Stomach (tissue), 19 donors: ENCODE measurements at places on chromosomes 13 and 19. TPM values are rescaled to one million over a fixed set of nuclear protein-coding genes. Genes with fewer than 3 reads are reported as not detected.

The C19orf81 gene
- total RNA-seq, result not detected

The ZNF682 gene
- total RNA-seq, result 1.2 TPM

The CERS1 gene
- total RNA-seq, result not detected

The RFX2 gene
- 26.1 TPM for total RNA-seq

The CFD gene
- total RNA-seq, result 36.6 TPM

The SERP2 gene
- 5.5 TPM for total RNA-seq

The NKPD1 gene
- total RNA-seq, result not detected

The OR7A5 gene
- total RNA-seq, result not detected

The CBY2 gene
- total RNA-seq, result not detected

The DCT gene
- not detected for total RNA-seq

The IGFL1 gene
- total RNA-seq, result not detected

The KCTD4 gene
- total RNA-seq, result not detected

DNA sequence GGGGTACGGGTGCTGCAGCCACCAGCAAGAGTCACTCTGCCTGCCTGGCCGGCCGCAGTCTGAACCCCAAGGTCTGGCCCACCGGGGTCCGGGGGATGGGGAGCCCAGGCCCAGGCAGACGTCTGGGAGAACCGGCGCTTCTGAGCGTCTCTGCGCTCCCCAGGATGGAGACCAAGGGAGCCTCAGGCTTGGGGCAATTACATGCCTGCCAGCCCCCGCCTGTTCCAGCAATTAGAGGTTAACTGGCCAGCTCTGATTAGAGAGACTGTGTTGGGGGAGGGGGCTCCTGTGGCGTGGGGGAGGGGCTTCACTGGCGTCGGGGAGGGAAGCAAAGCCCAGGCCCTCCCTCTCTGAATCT is 11.9 kb downstream of the MEIS3 start:
- H3K27ac ChIP-seq, result no peak overlapping the region
- H3K36me3 ChIP-seq, result no peaks in the 10 kb centered on the region
- H3K4me1 ChIP-seq, result no peaks in the 10 kb centered on the region
- no peak overlapping the region for H3K4me3 ChIP-seq
- DNase-seq, result no peak

DNA sequence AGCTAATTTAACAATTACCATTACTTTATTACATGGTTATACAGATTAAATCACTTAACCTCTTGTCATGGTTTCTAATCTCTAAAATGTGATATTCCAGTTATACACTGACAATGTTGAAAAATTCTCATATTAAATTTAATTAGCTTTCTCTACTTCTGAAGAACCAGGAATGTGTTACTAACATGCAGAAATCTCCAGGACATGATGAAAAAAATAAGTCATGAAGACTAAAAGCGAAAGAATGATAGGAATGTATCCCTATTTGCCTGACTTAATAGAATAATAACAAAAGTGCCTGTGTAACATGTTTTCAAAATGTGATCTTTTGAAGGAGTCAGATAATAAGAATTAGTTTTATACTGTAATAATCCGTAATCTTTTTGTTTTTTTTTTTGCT is 2823.7 kb upstream of the PCDH20 start:
- H3K36me3 ChIP-seq, result no peaks in the 10 kb centered on the region
- DNase-seq, result no peak
- no peak overlapping the region for H3K4me3 ChIP-seq
- H3K27ac ChIP-seq, result no peak overlapping the region

- peak overlapping the region; percentile 97 for H3K27ac ChIP-seq
- H3K4me3 ChIP-seq, result peak overlapping the region; percentile 90
- peaks cover 41% of the 10 kb centered on the region for H3K4me1 ChIP-seq
- DNase-seq, result peak; percentile 89
Observed at GRCh38 chr13:106566641-106567473, 1.1 kb downstream of the ARGLU1 start.

- H3K4me3 ChIP-seq, result no peak overlapping the region
- peaks cover 8% of the 10 kb centered on the region for H3K4me1 ChIP-seq
- peaks cover 5% of the 10 kb centered on the region for H3K27me3 ChIP-seq
- peaks cover 7% of the 10 kb centered on the region for H3K36me3 ChIP-seq
- peak; percentile 0 for DNase-seq
- H3K27ac ChIP-seq, result no peak overlapping the region
Observed at GRCh38 chr19:52451241-52451640, 2.1 kb upstream of the ZNF578 start.

DNA sequence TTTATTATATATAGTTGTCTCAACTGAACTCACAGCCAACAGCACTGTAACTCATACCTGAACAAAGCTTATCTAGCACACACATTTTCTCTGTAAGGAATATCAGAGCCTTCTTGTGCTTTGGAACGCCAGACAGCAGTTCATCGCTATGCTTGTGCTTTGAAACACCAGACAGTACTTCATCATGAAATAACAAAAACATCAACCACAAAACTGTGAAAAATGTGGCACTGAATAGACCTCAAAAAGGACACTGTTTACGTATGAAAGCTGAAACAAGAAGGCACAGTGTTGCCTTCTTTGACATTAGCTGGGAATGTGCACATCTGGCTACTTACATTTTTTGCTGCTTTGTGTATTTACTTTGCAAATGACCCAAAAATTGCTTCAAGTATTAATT is 160.2 kb downstream of the PDS5B start:
- DNase-seq, result no peak
- H3K36me3 ChIP-seq, result peaks cover 16% of the 10 kb centered on the region
- H3K4me1 ChIP-seq, result no peaks in the 10 kb centered on the region
- no peak overlapping the region for H3K4me3 ChIP-seq

- no peaks in the 10 kb centered on the region for H3K27me3 ChIP-seq
- H3K27ac ChIP-seq, result no peak overlapping the region
- no peaks in the 10 kb centered on the region for H3K4me1 ChIP-seq
- no peak overlapping the region for H3K4me3 ChIP-seq
- DNase-seq, result no peak
Observed at GRCh38 chr19:6717441-6717971, 2.9 kb downstream of the C3 start.

DNA sequence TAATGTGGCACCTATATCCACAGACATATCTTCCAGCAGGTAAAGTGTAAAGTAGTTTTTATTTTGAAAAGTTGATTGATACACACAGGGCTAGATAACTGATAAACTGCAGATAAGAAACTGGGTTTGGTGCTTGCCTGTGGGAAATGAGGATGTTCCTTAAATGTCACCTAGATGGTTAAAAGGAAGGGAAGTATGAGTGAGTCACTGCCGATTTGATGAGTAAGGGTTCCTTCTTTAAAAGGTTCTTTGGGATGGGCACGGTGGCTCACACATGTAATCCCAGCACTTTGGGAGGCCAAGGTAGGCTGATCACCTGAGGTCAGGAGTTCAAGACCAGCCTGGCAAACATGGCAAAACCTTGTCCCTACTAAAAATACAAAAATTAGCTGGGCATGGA is 73.8 kb upstream of the FRY start:
- H3K27ac ChIP-seq, result peak overlapping the region; percentile 64
- no peaks in the 10 kb centered on the region for H3K27me3 ChIP-seq
- no peak overlapping the region for H3K4me3 ChIP-seq
- no peak for DNase-seq

DNA sequence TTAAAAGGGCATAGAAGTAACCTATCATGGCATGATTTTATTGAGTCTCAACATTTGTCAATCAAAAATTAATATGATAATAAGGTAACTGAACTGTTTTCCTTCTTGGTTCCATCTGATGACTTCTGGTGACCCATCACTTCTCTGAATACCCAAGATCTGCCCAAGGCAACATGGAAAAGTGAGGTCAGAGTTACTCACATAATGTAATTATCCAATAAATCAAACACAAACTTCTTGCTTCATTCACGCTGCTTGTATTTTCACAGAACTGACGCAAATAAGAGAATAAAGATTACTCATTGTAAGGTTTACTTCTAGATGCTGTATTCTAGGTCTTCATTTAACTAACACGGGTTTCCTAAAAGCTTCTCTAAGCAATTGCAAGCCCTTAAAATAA is 361.6 kb downstream of the RBM26 start:
- H3K4me1 ChIP-seq, result no peaks in the 10 kb centered on the region
- no peak overlapping the region for H3K4me3 ChIP-seq
- DNase-seq, result no peak
- no peaks in the 10 kb centered on the region for H3K36me3 ChIP-seq
- H3K27ac ChIP-seq, result no peak overlapping the region
- H3K27me3 ChIP-seq, result no peaks in the 10 kb centered on the region

- H3K27me3 ChIP-seq, result no peaks in the 10 kb centered on the region
- no peaks in the 10 kb centered on the region for H3K4me1 ChIP-seq
- no peaks in the 10 kb centered on the region for H3K36me3 ChIP-seq
- no peak for DNase-seq
Observed at GRCh38 chr19:39335168-39335548, 685 bp downstream of the GMFG start.

DNA sequence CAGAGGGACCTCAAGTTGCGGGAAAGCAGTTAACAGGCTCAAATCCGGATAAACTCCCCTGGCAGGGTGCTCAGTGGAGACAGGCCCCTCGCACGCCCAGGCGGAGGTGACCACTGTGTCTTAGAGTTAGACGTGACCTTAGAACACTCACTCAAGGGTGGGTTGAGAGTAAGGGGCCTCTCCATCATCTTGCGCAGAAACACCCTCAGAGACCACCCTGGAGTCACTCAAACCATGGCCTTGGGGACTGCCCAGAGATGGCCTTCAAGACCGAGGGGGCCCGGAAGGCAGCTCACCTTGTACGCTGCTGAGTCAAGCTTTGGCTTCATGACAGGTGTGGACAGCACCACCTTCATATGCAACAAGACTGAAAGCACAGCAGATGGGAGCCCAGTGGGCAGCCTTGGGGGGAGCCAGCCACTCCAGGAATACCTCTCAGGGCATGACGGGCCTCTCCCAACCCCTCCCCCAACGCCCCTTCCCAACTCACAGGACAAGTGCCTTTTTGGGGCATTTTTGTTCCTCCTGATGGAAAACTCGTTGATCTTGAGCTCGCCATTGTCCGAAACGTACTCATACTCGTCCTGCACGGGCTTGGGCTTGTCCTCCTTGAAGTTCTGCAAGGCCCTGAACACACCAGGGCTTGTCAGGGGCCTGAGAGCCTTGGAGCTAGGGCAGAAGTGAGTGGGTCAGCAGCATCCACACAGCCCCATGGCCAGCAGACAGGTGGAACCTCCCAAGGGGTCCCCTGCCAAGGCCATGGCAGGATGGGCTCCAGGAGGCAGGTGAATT is 229.2 kb downstream of the TUBA3C start:
- H3K4me3 ChIP-seq, result no peak overlapping the region
- no peak overlapping the region for H3K27ac ChIP-seq
- H3K4me1 ChIP-seq, result no peaks in the 10 kb centered on the region
- no peaks in the 10 kb centered on the region for H3K36me3 ChIP-seq

- no peaks in the 10 kb centered on the region for H3K27me3 ChIP-seq
- no peak for DNase-seq
- no peak overlapping the region for H3K27ac ChIP-seq
- no peak overlapping the region for H3K4me3 ChIP-seq
- H3K4me1 ChIP-seq, result no peaks in the 10 kb centered on the region
- no peaks in the 10 kb centered on the region for H3K36me3 ChIP-seq
Observed at GRCh38 chr13:36509369-36509768, 77.1 kb downstream of the CCNA1 start.

DNA sequence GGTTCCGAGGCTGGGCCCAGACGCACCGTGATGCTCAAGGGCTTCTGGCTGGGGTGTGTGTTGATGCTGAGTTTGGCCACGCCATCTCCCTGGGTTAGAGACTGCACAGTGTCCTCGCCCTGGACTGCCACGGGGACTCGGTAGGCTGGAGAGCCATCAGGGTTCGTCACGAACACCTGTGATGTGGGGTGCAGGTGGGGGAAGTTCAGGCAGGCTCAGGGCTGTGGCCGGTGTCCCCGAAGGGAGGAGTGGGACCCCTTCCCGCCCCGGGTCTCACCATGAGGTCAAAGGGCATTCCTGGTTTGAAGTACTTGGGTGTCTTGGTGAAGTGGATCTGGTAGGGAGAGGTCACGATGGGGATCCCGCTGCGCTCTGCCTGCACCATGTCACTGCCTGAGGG is 8.2 kb downstream of the C3 start:
- no peak overlapping the region for H3K4me3 ChIP-seq
- H3K4me1 ChIP-seq, result peaks cover 6% of the 10 kb centered on the region
- H3K27me3 ChIP-seq, result no peaks in the 10 kb centered on the region
- no peak overlapping the region for H3K27ac ChIP-seq

GRCh38 chr19:38617764-38618589 is at the start of gene MAP4K1:
Gene MAP4K1 (minus strand): TSS chr19:38617953. CDS start chr19:38617895, 58 bp downstream.
- H3K36me3 ChIP-seq, result peaks cover 28% of the 10 kb centered on the region
- no peaks in the 10 kb centered on the region for H3K27me3 ChIP-seq
- DNase-seq, result peak; percentile 53
- peak within 1 kb of the TSS; percentile 92 for H3K27ac ChIP-seq

DNA sequence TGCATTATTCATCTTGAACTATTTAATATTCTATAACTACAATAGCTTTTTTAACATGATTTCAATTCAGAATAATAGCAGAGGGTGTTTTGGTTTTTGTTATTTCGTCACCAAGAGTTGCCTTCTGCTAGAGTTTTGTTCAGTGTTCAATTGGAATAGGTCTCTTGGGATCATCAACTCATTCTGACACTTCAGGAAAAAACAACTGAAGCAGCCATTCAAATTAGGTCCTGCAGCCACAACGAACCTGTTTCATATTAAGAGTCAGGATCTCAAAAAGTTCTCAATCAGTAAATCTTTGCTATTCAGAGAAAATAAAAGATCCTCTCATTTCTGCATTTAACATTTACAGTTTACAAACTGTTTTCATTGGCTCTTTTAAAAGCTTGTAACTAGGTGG is 2.4 kb upstream of the CHAMP1 start:
- H3K36me3 ChIP-seq, result peaks cover 3% of the 10 kb centered on the region
- DNase-seq, result no peak
- no peak overlapping the region for H3K4me3 ChIP-seq
- no peaks in the 10 kb centered on the region for H3K27me3 ChIP-seq

- H3K27me3 ChIP-seq, result no peaks in the 10 kb centered on the region
- no peak for DNase-seq
- no peaks in the 10 kb centered on the region for H3K36me3 ChIP-seq
- no peak overlapping the region for H3K27ac ChIP-seq
Observed at GRCh38 chr13:51643882-51644281, 59.6 kb downstream of the WDFY2 start.

- DNase-seq, result no peak
- H3K4me3 ChIP-seq, result no peak overlapping the region
- no peaks in the 10 kb centered on the region for H3K4me1 ChIP-seq
- no peaks in the 10 kb centered on the region for H3K27me3 ChIP-seq
- H3K36me3 ChIP-seq, result no peaks in the 10 kb centered on the region
Observed at GRCh38 chr13:67877031-67877430, 646.9 kb upstream of the PCDH9 start.
